ENCODE measurements at places on chromosomes 5 and 9.

- DNase-seq: no peak
Measured at GRCh38 chr5:171592736-171593135, 173.3 kb downstream of the FGF18 start.

- no peak for DNase-seq
Measured at GRCh38 chr9:108035487-108035886, 545.9 kb upstream of the KLF4 start.

- no peak for DNase-seq
Measured at GRCh38 chr9:88653406-88653805, 118.4 kb downstream of the NXNL2 start.

DNA sequence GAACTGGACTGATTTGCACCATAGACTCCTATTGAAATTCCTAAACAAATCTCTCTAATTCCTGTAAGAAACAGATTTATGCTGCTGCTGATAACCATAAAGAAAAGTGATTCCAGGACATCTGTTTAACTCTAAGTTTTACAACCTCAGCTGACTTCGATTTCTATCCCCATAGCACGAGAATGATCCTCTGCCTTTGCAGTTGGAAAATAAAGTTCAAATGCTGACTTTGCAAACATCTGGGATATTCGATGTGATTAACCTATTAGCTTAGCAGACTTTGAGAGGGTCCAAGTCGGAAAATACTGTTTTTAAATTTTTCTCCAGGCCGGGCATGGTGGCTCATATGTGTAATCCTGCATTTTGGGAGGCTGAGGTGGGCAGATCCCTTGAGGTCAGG, 247.3 kb downstream of the PSAT1 start:
- DNase-seq: no peak

- no peak for DNase-seq
Measured at GRCh38 chr5:126752081-126752785, 24.7 kb upstream of the LMNB1 start.

GRCh38 chr5:11239261-11240015, 478.4 kb upstream of the DAP start:
- DNase-seq: no peak

DNA sequence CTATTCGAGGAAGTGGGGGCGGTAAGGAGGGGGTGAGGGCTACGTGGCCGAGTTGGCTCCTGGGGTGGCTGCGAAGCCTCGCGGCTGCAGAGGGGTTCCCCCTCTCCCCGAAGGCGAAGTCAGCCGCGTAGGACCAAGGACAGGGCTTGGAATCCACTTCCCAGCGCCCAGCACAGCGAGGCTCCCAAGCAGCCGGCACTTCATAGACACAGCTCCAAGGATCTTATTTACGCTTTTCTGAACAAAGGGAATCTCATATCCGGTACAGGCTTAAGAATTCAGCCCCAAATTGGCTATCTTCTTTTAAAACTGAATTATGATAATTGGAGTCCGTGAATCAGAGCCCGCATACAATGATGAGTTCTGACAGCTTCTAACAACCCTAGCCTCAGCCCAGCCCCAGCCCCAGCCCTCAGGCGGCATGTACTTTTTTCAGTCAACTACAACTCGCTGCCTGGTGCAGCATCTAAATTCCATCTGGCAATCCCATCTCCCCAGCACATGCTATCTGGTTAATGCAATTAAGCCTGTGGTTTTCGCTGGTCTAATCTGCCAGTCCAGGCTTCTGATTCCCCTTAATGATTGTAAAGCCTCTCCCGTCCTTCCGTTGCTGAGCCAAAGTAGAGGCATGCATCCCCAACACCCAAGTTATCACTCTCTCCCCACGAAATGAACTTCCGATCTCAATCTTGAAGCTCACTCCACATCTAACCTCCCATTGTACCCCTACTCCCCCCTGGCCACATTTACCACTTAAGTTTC, 1.0 kb downstream of the ELAVL2 start:
- DNase-seq: no peak

DNA sequence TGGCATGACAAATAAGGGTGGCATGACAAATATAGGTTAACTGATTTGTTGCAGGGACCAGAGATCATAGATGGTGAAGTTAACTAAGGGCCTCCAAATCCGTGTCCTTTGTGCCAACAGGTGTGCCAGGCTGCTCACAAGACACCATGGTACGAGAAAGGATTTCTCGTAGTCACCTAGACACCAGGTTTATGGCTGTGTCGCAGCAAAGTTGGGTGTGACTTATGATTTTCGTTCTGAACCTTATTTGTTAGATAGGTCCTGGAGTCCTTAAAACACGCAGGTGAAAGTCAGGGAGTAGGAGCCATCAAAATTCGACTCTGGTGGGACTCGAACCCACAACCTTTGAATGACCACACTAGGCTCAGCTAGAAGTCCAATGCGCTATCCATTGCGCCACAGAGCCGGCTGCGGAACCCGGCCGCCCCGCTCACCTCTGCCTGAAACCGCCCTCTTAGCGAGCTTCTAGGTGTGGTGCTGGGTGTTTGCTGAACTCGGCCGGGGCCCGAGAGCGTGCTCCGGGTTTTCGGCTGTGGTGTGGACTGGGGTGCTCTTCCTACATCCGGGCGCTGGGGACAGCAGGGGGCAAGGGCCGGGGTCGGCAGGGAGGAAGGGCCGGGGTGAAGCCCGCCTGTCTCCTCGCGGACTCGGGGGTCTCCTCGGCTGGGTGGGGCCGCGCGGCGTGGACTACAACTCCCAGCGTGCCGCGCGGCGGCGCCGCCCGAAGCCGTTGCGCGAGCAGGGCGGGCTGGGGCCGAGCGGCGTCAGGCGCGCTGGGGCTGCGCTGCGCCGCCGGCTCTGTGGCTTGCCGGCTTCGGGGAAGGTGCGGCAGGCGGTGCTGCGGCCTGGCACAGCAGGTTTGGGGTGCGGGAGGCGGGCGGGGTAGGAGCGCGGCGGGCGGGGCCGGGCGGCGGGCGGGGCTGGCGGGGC, at the start of gene SLC27A4:
Gene SLC27A4, plus strand, starts transcription at position 767 of the 930 bp plus-strand sequence. CDS start 2,606 bp downstream, outside the sequence.
- peak; percentile 7 for DNase-seq

GRCh38 chr9:94887721-94888120, 161.2 kb downstream of the AOPEP start:
- DNase-seq: no peak

DNA sequence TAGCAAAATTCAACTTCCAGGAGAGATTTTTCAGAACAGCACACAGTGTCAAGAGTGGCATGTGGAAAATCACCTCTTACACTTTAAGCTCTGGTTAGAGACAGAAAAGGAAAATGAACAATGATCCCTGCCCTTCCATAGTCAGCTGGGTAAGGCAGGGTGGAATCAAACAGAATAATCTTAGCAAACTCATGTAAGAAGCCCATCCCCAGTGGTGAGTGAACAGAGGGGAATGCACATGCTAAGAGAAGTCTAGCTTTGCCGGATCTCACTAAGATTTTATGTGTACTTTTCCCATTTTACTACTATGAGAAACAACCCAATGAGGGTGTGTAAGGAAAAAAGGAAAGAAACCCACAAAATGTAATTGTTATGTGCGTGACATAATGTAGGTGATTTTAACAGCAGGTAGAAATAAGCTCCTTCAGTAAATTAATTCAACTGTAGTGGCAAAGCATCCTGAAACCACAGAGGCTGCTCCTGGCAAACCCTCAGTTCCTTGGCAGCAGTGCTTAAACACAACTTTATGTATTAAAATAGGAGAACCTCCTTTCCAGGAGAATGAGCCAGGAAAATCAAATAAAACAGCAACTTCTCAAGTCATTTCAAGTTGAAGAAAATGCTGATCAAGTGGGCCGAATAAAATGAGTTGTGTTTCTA, 366.0 kb upstream of the TRPC7 start:
- DNase-seq: peak; percentile 12

GRCh38 chr5:10988622-10989021, 227.6 kb upstream of the DAP start:
- no peak for DNase-seq

DNA sequence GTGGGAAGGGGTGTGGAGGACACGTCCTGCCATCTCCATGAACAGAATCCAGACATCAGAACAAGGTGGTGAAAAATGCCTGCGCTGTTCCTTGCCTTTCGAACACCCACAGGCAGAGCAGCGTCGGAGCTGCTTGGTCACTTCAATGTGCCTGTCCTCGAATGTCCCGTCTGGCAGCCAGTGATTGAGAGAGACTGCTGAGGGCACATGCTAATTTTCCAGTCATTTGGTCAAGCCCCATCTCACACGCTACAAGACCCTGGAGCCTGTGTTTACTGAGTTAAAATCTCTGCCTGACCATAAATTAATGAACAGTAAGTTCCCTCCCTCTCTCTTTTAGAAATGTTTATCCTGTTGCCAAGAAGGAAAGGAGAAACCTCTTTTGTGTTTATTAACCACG, 149.3 kb downstream of the NTRK2 start:
- DNase-seq: no peak

- DNase-seq: no peak
Measured at GRCh38 chr9:126705767-126706697, 92.3 kb downstream of the LMX1B start.

GRCh38 chr5:66655395-66656324, 59.5 kb downstream of the MAST4 start:
- no peak for DNase-seq

DNA sequence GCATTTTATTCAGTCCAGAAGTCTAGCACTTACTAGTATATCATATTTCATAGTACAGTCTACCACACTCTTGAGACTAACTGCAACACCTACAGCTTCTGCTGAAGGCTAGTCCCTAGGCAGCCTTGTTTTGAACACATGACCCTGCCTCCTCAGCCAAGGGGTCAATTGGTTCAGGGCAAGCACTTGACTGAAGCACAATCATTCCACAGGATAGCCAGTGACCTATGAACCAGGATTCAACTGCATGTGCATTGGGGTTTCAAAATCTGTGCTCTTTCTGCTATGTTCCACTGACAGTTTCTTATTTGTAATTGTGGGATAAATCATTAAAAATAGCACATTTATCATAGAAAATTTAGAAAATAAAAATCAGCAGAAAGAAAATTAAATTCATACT, 186.8 kb downstream of the TMEM161B start:
- DNase-seq: no peak

- DNase-seq: no peak
Measured at GRCh38 chr9:134214766-134215419, 50.5 kb upstream of the RNU6ATAC start.

GRCh38 chr5:143554918-143555477, 151.5 kb upstream of the NR3C1 start:
- no peak for DNase-seq

GRCh38 chr5:115402822-115403577, 106.5 kb upstream of the CCDC112 start:
- DNase-seq: no peak

DNA sequence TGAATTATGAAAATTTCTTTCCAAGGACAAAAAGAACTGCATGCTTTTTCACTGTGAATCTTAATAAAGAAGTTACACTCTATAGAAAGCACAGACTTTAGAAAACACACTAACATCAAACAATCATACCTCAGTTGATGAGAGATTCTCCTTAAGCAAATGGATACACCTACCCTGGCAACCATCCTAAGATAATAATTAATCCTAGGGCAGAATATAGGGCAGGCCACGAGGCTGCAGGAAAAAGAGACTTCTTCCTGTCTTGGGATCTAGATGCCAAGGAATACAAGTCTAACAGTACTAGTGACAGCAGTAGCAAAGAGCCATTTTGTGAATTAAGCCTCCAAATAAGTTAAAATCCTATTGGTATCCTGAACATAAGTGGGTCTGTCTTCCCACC, 395.4 kb downstream of the EFNA5 start:
- DNase-seq: no peak

DNA sequence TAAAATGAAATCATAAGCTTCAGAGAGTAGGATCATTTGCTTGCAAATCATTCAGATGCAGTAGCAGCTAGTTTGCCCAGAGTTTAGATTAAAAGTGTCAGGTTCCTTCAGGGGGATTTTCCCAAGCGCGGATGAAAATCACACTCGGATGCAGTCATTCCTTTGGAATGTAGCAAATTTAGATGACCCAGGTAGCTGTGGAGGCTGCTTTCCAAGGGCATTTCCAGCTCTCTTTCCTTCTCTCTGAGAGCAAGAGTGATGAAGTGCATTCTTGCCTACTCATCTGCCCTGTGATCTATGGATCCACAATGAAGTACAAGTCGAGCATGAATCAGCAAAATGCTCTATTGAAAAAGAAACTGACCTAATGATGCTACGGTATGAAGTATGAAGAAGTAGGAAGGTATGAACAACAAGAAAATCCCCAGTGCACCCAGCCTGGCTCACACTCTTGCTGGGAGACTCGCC, 200.2 kb downstream of the PLK2 start:
- DNase-seq: no peak

- no peak for DNase-seq
Measured at GRCh38 chr5:147062427-147062826, 172.4 kb upstream of the STK32A start.

GRCh38 chr5:178563621-178564020, 26.6 kb downstream of the COL23A1 start:
- no peak for DNase-seq

- DNase-seq: no peak
Measured at GRCh38 chr5:165227515-165227914, 1722.1 kb downstream of the MAT2B start.

DNA sequence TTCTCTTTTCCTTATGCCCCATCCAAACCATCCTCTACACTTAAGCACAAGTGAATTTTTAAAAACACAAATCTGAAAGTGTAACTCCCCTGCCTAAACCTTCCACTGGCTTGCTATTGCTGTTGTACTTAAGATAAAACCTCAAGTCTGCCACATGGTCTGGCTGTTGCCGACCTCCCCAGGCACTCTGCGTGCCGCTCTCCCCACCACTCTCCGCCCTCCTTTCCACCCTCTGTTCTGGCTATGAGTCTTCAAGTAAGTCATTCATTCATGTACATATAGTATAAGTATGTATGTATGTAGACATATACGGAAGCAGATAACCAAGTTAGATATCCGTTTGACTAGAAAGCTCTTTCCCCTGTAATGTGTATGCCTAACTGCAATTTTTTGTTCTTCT, 94.7 kb upstream of the ANKRD55 start:
- no peak for DNase-seq

DNA sequence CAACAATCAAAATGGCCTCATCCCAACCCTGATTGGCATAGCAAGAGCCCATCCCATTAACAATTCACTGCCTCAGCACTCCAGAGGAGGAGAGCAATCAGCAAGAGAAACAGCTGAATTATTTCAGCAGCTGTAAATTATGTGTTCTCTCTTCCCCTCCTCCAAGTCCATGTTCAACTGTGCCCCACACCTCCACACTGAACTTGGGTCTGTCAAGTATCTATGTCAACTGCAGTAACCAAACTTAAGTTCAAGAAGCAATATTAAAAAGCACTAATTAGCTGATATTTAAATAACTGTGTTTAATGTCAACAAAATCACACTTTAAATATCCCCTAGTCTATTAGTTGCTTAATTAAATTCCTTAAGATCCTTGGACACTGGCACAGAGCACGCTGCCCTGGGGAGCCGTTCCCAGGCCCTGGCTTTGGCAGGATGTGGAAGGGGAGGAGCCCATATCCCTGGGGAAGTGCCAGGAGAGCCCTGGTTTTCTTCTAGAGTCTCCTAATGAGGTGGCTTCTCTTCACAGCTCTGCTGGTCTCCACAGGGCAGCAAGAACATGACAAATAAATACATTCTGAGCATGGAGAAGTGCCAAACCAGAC, 50.6 kb downstream of the SIL1 start:
- DNase-seq: peak; percentile 35

All from NCI-H187 (cell line).